NCI-H1105 (cell line): ENCODE measurements at places on chromosomes 1 and 21.

- DNase-seq: no peak
Observed at GRCh38 chr1:166980818-166981217, 5.5 kb upstream of the ILDR2 start.

DNA sequence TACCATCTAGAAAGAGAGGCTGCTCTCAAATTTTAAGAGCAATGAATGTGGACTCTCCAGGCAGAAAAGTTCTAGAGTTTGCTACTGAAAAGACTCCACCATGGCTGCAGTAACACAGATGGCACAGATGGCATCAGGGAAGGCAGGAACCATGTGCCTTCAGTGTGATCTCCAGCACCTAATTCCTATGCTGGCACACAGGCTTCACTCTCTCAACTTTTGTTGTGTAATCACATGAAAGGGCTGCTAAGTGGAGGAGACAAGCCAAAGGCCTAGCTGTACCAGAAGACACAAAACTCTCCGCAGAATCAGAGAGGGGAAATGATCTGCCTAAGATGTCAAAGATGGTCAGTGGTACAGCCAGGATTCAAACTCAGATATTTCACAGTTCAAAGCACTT, 31.1 kb downstream of the ERI3 start:
- DNase-seq: no peak

GRCh38 chr1:26779098-26779668, 8.6 kb upstream of the PIGV start:
- no peak for DNase-seq

GRCh38 chr21:25331286-25331685, 276.0 kb downstream of the MRPL39 start:
- no peak for DNase-seq

DNA sequence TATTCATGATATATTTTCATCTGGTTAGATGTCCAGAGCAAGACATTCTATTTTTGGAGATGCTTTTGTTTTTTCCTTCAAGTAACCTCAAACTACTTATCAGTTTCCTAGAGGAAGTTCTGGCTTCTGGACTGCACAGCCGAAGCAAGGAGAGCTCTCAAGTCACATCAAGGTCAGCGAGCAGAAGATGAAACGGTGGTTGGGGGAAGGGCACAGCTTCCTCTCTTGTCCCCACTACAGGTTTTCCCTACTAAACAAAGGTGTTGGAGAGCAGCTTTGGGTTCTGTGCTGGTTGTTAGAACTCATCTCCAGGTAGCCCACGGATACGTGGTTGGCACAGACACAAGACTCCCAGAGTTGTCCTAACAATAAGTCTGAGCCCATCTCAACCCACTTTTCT, 5.1 kb upstream of the PLEKHO1 start:
- no peak for DNase-seq

GRCh38 chr21:14952916-14953315, 111.9 kb downstream of the NRIP1 start:
- DNase-seq: no peak

GRCh38 chr1:92583821-92584760, 97.4 kb upstream of the GFI1 start:
- no peak for DNase-seq

GRCh38 chr1:21674957-21675356, 5.8 kb upstream of the RAP1GAP start:
- DNase-seq: no peak

- no peak for DNase-seq
Observed at GRCh38 chr1:198265073-198265661, 108.4 kb downstream of the NEK7 start.

DNA sequence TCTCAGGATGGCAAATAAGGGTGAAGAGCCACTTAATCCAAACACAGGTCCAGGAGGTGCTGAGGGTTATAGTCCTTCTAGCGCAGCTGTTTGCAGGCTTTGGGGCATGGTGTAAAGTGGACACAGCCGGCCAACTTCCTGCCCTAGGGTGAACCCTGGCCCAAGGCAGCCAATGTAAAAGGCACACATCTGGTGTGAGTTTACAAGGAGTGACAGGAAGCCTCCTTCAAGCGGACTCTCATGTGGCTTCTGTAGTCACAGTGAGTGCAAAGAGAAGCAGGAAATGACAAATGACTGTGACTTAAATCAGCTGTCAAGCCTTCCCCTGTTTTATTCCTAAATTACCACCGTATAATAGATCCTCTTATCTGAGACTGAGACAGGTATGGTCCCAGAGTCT, 213.0 kb downstream of the CRB1 start:
- DNase-seq: no peak

- DNase-seq: no peak
Observed at GRCh38 chr1:245716561-245716960, 561.8 kb downstream of the KIF26B start.

GRCh38 chr21:43741423-43742096, 22.6 kb downstream of the PDXK start:
- DNase-seq: no peak

- no peak for DNase-seq
Observed at GRCh38 chr1:44035726-44036408, 4.6 kb upstream of the SLC6A9 start.

GRCh38 chr1:209756615-209757445, 977 bp downstream of the TRAF3IP3 start:
- no peak for DNase-seq

GRCh38 chr1:74690909-74691308, 17.3 kb upstream of the ERICH3 start:
- DNase-seq: peak; percentile 36

- DNase-seq: no peak
Observed at GRCh38 chr1:207891148-207891547, 19.8 kb downstream of the CD34 start.

DNA sequence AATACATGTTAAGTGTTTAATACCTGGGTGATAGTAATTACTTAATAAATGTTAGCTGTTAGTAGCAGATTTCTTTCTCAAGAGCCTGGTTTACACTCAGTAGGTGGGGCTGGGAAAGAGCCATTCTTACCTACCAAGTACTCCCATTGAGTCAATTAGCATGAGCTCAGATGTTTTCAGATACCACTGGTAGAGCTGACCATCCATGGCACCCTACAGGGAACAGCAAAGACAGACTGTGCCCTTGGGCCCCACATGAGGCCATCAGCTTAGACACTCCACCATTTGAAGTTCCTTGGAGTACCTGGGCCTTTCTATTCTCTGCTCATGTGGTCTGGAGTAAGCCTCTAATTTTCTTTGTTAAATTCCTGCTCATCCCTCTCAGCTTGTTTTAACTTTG, 179.3 kb downstream of the CACNA1E start:
- no peak for DNase-seq

GRCh38 chr1:99292886-99293285, 28.6 kb downstream of the PLPPR4 start:
- no peak for DNase-seq

- DNase-seq: no peak
Observed at GRCh38 chr1:69929308-69930057, 275.9 kb downstream of the LRRC40 start.

DNA sequence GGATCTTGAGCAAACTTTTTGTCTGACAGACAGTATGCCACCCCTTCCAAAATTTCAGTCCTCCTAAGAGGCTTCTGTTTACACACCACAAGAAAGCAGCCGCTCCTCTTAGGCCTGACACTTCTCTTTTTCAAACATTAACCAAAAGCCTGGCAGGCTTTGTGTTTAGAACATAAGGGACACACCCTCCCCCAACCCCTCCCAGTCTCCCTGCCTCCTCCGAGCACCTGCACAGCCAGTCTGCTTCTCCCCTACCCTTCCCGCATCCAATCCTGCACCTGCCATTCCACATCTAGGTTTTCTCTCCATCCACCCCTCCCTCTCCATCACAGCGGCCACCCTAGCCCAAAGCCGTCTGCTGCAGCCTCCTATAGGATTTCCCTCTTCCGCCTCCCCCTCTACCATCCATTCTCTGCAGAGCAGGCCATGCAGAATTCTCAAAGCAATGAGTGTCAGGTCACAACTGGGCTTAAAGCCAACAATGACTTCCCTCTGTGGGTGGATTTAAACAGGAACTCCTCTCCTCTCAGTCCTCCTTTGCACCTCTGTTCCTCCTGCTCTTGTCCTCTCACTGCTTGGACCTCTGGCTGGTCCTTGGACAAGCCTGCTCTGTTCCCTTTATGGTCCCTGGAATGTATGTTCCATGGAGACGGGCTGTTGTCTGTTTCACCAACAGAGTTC, 478.2 kb downstream of the NPHP4 start:
- peak; percentile 96 for DNase-seq

DNA sequence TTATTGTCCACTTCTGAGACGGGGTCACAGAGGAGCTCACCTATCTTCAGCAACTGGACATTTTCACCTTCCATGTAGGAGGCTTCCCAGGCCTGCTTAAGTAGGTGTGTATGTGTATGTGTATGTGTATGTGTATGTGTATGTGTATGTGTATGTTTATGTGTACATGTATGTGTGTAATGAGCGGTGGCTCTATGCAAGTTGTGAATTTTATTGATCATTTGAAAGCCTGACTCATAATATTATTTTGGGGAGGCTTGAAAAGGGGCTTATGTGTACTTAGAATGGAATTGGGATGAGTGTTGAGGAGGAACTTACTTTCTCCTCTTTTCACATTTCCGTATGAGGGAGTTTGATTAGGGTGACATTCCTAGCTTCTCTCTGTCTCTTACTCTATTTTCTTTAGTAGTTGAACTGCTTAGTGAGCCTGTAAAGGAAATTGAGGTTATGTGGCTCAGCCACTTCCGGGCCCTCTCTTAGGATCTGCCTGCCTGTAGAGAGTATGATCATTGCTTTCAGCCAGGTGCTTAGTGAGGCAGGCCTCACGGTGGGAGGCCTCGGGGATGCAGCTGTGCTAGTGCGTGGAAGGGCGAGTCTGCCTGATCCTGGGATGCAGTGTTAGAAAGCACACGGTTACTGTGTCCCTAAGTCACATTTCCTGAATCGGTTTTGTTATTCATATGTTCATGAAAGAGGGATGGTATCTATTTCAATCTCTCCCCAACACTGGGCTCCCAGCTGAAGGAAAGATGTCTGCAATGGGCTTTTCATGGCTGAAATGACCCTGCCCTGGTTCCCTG, 61.0 kb downstream of the IER5 start:
- no peak for DNase-seq

GRCh38 chr1:214292322-214292721, 11.4 kb downstream of the SMYD2 start:
- DNase-seq: no peak

- no peak for DNase-seq
Observed at GRCh38 chr1:39695016-39695415, 3.8 kb upstream of the HPCAL4 start.
